ENCODE measurements at places on chromosomes 11 and 22.

DNA sequence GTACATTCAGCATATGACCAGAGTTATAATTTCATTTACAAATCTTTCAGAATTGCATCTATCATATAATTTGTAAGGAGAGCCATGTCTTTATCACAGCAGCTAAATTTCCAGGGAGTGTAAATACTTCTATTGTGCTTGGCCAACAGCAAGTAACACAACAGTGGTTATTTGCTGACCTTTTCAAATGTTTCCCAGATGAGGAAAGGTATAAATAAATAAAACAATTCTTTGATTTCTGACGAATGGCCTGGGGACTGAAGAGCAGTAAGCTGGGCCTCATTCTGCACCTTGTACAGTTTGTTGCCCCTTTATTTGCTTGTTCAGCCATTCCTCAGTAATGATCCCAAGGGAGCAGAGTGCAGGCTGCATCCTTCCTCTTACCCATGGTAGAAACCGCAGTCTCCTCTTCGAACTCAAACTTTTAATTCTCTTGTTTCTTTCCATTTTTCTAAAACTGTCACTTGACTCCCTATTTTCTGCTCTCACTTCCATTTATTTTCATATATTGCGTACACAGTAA is 132.8 kb downstream of the DDX10 start:
- DNase-seq, result no peak

- peak; percentile 59 for DNase-seq
Observed at GRCh38 chr22:35601743-35602615, 15.2 kb downstream of the MB start.

DNA sequence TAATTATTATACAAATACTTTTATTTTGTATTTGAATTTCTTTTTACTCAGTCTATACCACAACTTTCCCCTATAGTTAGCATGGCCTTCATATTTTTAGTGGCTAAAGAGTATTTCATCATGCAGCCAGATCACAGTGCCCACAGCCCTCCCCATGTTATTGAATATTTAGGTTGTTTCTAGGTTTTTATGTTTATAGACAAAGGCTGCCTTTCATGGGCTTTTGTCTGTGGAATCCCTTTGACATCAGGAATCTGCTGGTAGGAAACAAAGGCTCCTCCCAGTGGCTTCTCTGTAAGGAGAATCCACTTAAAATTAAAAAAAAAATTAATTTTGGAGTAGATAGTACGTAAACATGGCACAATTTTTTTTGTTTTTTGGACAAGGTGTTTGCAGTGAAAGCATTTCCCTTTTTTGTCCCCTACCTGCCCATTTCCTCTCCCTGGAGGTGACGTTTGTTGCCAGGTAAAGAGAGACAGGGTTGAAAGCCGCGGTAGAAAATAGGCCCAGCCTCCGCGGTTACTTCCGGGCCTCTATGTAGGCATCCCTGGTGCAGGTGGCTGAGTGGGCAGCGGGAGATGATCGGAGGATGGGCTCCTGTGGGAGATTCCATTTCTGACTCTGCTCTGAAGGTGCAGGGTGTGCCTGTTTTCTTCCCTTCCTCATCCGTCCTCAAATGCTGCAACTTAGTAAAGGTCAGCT is 82.2 kb upstream of the OR4B1 start:
- DNase-seq, result no peak

- no peak for DNase-seq
Observed at GRCh38 chr11:69269926-69270697, 23.8 kb upstream of the MYEOV start.

GRCh38 chr11:94494126-94494680 is 419 bp downstream of the ANKRD49 start:
- no peak for DNase-seq

DNA sequence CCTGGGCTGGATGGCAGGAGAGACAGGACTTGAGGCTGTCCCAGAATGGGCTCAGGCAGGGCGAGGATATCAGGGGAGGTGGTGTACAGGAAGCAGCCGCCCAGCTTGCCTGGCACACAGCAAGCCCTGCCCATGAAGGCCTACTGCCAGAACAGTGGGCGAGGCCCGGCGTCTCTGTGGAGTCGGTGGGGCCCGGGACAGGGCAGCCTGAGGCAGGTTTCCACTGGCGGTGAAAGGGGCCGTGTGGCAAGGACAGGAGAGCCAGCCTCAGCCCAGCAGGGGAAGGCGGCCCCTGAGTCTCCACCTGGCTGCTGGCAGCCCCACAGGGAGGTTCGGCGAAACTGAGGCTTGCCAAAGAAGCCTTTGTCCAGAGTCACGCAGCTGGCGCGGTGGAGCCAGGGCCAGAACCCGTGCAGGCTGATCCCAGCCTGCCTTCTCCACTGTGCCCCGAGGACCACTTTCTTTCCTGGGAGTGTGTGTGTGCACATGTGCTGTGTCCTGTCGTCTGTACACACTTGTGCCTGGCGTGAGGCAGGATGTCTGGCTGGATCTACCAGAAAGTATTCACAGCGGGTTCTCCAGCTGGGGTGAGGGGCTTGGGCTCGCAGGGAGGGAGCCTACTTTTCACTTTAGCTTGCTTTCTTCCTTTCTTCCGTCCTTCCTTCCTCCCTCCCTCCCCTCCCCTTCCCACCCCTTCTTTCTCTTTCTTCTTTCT is 1.2 kb downstream of the TSPO start:
- DNase-seq, result peak; percentile 82

DNA sequence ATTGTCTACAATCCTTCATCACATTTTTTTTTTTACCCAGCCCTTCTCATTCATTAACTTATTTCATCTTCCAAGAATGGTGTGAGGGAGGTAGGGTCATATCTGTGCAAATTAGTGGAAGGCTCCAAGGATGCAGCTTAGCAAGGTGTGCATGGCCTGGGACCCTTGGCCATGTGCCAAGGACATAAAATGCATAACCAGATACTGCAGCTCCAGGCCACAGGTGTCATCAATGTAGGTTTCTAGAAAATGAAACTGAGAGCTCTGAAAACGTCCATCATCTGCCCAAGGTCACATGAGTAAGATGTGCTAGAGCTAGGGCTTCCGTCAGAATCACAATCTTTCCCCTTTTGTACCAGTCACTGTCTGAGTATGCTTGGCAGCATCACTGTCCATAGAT is 29.8 kb downstream of the ANKK1 start:
- no peak for DNase-seq

- DNase-seq, result no peak
Observed at GRCh38 chr11:95065336-95065735, 1.4 kb upstream of the SRSF8 start.

- DNase-seq, result no peak
Observed at GRCh38 chr11:18600915-18601569, 1.5 kb downstream of the MISFA start.

DNA sequence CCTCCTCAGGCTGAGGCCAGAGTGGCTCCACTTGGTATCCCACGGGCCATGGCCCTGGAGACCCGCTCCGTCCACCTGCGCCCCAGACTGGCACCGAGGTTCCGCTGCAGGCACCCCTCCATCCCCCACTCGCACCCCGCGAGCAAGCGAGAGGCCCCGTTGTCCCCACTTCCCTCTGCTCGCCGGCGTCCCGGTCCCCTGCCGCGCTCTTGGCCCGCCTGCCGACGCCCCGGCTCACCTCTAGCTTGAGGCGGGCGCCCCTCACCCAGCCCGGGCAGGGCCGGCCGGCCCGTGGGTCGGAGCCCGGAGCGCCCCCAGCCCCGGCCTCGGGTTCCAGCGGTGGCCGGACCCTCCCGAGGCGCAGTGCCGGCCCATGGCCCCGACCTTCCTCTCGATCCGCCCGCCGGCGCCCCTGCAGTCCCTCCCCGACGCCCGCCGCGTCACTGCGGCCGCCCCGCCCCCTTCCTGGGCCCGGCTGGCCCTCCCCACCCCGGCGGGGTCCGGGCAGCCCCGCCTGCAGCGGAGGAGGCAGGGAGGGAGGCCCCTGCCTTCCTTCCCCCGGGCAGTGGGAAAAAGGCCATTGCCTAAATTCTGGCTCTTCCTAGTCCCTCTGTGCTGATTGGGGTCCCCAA is at the start of gene PITPNM1:
TSS of gene PITPNM1 (minus strand) at position 414 of the 632 bp plus-strand sequence. CDS start 1,183 bp downstream, outside the sequence.
- DNase-seq, result peak; percentile 80

DNA sequence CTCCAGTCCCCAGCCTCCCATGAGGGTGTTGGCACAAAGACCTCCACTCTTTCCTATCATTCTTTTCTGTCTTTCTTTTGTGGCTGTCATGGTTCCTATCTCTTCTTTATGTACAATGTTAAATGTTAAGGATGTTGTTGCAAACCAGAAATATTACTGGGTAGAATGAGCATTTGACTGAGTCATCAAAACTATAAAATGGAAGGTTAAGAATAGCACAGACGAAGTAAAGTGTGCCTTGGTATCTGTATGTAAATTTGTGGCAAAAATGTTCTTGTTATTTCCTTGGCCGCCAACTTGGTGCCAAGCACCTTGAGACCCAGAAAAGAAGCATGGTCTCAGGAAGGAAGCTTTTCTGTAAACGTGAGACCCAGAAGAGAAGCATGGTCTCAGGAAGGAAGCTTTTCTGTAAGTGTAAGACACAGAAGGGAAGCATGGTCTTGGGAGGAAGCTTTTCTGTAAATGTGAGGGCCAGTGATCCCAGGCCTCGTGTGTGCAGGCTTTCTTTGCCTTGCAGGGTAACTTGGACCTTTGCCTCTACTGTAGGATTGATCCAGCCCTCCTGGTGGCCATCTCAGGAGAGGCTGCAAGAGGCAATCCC is 6.7 kb upstream of the PKP3 start:
- no peak for DNase-seq

GRCh38 chr11:70040452-70040851 is 37.7 kb upstream of the ANO1 start:
- DNase-seq, result no peak

- peak; percentile 83 for DNase-seq
Observed at GRCh38 chr11:56841210-56841810, 92.8 kb upstream of the OR9G4 start.

DNA sequence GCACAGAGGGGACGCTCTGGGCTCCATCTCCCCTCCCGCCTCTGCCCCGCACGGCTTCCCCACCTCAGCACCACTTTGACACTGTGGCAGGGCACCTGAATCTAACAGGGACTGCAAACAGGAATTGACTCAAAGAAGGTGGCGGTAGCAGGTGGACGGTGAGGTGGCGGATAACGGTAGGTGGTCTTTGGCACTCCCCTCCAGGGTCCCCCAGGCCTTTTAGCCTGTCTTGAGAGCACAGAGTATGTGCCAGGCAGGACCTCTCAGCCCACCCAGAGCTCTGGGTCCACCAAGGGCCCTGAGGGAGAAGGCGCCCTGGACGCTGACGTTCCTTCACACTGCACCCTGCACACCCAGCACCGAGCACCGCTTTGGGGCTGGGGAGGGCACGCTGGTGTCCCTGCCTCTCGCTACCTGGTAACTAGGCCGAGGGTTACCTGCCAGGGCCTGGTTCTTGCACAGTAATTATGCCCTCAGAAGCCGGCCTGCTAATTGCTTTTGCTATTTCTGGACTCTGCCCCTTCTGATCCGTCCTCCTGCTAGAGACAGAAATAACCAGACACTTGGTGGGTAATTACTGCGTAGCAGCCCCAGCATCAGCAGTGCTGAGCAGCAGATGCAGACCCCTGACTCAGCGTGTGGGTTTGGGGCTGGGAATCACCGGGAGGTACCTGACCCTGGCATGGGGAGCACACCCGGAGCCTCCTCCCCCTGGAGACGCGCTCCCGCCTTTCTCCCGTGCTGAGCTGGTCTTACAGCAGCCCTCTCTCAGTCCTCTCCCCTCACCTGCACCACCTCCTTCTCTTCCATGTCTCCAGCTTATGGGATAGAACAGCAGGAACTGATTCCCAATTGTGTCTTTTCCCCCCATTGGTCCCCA is 103.3 kb upstream of the B3GAT1 start:
- DNase-seq, result no peak

- DNase-seq, result no peak
Observed at GRCh38 chr11:88300888-88301487, 36.5 kb downstream of the CTSC start.

- no peak for DNase-seq
Observed at GRCh38 chr11:21461701-21462100, 731.2 kb upstream of the ANO5 start.

- DNase-seq, result no peak
Observed at GRCh38 chr11:100229086-100229485, 458.0 kb upstream of the ARHGAP42 start.

- no peak for DNase-seq
Observed at GRCh38 chr22:19038164-19038546, 84.1 kb downstream of the DGCR2 start.

- DNase-seq, result no peak
Observed at GRCh38 chr11:128470081-128470480, 117.3 kb downstream of the ETS1 start.

DNA sequence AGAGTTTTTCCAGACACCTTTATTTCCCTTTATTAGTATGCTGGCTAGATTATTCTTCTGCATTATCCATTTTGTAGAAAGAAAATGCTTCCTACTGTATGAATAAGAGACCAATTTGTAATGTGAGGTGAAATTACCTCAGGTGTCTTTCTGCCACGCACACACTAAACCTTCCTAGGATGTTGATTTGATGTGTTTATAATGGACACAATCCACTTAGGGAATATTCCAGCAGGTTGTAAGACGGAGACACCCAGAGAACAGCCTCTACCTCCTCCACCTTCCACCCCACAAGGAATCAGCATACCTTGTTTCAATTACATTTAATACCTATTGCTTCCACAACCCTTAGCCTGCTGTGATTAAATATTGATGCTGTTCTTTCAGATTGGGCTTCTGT is 379.1 kb upstream of the KIRREL3 start:
- no peak for DNase-seq
